Thoracic aorta (tissue), 2 donors: ENCODE measurements at places on chromosomes 2 and 18. TPM values are rescaled to one million over a fixed set of nuclear protein-coding genes. Genes with fewer than 3 reads are reported as not detected.

GRCh38 chr2:107989445-107989844 is 3.1 kb downstream of the SLC5A7 start:
- H3K36me3 ChIP-seq: no peaks in the 10 kb centered on the region
- no peak overlapping the region for H3K4me3 ChIP-seq
- H3K4me1 ChIP-seq: peaks cover 26% of the 10 kb centered on the region
- DNase-seq: no peak

DNA sequence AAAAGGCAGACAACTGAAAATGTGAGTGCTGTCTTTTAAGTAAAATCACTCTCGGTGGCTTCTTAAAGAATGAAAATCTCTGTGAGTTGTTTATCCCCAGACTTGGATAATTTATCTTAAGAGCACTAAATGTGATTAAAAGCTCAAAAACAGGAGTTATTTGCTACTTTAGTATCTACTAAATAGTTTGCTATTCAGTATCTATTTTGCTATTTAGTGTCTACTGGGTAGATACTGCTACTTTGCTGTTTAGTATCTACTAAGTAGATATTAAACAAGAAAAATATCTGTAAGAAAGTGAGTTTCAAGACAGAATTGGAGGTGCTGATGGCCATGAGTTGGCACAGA is 1.4 kb upstream of the KCNG3 start:
- peaks cover 10% of the 10 kb centered on the region for H3K4me1 ChIP-seq
- no peak for DNase-seq
- peaks cover 7% of the 10 kb centered on the region for H3K27me3 ChIP-seq
- H3K36me3 ChIP-seq: no peaks in the 10 kb centered on the region

Gene CDK15
- 8.3 TPM for total RNA-seq

DNA sequence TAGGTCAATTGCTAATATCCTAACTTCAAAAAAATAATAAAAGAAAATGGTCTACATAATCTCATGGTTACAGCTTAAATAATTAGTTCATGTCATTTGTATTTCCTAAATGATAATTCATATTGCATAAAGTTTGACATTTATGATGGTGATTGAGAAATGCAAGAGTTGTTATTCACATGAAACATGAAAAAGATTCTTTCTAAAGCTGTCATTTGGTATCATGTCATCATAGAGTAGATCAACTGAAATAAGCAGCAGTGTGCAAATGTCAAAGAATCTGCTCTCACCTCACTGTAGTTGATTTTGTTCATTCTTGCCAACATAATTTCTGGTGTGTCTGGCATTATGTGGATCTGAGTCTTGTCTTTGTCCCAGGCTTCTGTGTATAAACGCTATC is 95.3 kb downstream of the NEB start:
- no peak overlapping the region for H3K27ac ChIP-seq
- H3K36me3 ChIP-seq: no peaks in the 10 kb centered on the region
- peaks cover 18% of the 10 kb centered on the region for H3K4me1 ChIP-seq
- DNase-seq: no peak
- no peaks in the 10 kb centered on the region for H3K27me3 ChIP-seq

- no peak overlapping the region for H3K4me3 ChIP-seq
- no peaks in the 10 kb centered on the region for H3K4me1 ChIP-seq
- H3K27ac ChIP-seq: no peak overlapping the region
- no peak for DNase-seq
- no peaks in the 10 kb centered on the region for H3K36me3 ChIP-seq
Measured at GRCh38 chr2:21118302-21118920, 5.4 kb upstream of the TDRD15 start.

GRCh38 chr2:122132147-122132691 is 376.8 kb downstream of the TSN start:
- DNase-seq: no peak
- H3K27ac ChIP-seq: no peak overlapping the region
- H3K36me3 ChIP-seq: no peaks in the 10 kb centered on the region

Gene SULT1C4
- 2.8 TPM for total RNA-seq

GRCh38 chr2:222730366-222730999 is 59.0 kb downstream of the MOGAT1 start:
- H3K4me3 ChIP-seq: peak overlapping the region; percentile 28
- H3K27me3 ChIP-seq: no peaks in the 10 kb centered on the region
- H3K4me1 ChIP-seq: peaks cover 23% of the 10 kb centered on the region
- H3K27ac ChIP-seq: peak overlapping the region; percentile 74
- no peaks in the 10 kb centered on the region for H3K36me3 ChIP-seq

Gene FKBP7
- total RNA-seq: 20.1 TPM

DNA sequence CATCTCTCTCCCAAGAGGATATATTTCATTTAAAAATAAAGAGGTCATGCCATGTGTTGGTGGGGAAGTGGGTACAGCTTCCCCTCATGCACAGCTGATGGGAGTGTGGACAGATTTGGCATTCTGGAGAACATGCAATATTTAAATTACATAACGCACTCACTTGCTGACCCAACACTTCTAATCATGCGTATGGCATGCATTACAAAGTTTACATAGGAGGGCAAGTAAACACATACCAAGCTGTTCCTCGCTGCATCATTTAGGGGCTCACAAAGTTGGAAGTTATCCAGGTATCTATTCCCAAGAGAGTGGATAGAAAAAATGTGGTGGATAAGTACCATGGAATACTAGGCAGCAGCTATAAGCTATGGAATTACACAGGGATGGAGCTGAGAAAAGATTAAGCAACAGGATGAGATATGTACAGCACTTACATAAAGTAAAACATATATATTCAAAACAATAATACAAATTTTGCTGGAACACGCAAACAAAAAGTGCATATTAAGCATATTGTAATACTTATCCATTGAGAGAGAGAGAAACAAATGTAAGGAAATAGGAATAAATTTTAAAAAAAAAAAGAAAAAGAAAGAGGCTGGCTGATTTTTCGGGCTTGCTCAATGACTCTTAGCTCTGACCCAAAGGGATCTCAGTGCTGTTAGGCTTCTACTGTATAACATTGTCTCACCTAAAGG is 11.0 kb downstream of the CYP1B1 start:
- H3K27me3 ChIP-seq: no peaks in the 10 kb centered on the region
- no peaks in the 10 kb centered on the region for H3K36me3 ChIP-seq
- H3K4me3 ChIP-seq: no peak overlapping the region
- no peak overlapping the region for H3K27ac ChIP-seq
- DNase-seq: no peak

DNA sequence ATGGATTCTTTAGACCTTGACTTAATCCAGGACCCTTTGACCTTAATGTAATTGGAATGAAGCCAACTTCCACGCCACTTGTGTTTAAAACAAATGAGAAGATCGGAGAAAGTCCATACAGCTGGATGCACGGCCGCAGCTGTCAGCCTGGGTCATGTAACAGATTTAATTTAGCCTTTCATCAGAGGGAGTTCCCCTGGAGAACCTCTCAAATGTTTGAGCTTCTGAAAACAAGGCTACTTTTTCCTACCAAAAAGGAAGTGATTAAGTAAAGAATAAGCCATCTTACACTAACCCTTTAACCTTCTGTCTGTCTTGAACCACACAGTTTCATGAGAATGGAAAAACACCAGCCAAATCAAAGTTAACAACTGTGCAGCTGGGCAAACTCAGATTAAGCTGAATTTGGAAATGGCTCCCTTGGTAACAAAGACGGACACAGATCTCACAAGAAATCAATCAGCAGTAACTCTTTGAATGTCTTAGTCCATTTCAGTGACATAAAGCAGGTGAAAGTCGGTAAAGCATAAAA is 103.6 kb downstream of the DOCK10 start:
- H3K4me3 ChIP-seq: peak overlapping the region; percentile 1
- no peak overlapping the region for H3K27ac ChIP-seq
- H3K27me3 ChIP-seq: no peaks in the 10 kb centered on the region
- peaks cover 67% of the 10 kb centered on the region for H3K4me1 ChIP-seq

- H3K4me1 ChIP-seq: peaks cover 21% of the 10 kb centered on the region
- no peak overlapping the region for H3K4me3 ChIP-seq
- no peaks in the 10 kb centered on the region for H3K36me3 ChIP-seq
- H3K27me3 ChIP-seq: no peaks in the 10 kb centered on the region
Measured at GRCh38 chr2:144703852-144704708, 184.2 kb upstream of the ZEB2 start.

Gene ERFE
- 1.3 TPM for total RNA-seq

Gene GRHL1
- 9.5 TPM for total RNA-seq

DNA sequence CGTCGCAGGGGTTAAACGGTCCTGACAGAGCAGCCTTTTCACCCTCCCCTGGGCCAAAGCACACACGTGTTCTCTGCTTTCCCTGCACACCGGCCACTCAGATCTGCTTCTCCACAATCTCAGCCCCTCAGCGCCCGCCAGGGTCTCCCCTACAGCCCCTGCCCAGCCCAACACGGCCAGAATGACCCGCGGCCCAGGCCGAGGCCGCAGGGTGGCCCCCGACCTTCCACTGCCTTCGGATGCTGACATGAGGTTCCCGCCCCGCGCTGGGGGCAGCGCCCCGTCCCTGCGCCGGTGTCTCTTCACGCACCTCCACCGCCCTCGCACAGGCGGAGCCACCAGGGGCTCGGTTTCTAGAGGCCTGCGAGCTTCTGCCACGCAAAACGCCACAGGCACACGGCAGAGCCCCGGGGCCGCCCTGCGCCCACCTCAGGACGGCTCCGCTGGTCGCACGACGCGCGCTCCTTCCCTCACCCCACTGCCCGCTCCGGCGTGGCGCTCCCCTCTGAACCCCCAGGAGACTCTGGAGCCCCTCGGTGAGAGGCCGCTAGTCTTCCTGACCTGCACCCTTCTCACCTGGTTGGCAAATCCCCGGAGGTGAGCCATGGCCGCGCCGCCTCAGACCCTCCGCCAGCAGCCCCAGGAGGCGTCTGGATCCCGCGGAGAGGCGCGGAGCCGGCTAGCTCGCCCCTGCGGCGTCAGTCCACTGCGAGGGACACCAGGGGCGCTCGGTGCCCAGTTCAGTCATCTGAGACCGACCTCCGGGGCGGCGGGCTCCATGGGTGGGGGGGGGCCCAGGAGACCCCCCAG is 749 bp downstream of the STK25 start:
- no peaks in the 10 kb centered on the region for H3K27me3 ChIP-seq
- no peaks in the 10 kb centered on the region for H3K36me3 ChIP-seq
- DNase-seq: no peak
- peaks cover 46% of the 10 kb centered on the region for H3K4me1 ChIP-seq

- H3K36me3 ChIP-seq: no peaks in the 10 kb centered on the region
- no peak for DNase-seq
- no peak overlapping the region for H3K4me3 ChIP-seq
Measured at GRCh38 chr2:195162194-195162593, 494.8 kb upstream of the SLC39A10 start.

Gene BMP10
- total RNA-seq: not detected

DNA sequence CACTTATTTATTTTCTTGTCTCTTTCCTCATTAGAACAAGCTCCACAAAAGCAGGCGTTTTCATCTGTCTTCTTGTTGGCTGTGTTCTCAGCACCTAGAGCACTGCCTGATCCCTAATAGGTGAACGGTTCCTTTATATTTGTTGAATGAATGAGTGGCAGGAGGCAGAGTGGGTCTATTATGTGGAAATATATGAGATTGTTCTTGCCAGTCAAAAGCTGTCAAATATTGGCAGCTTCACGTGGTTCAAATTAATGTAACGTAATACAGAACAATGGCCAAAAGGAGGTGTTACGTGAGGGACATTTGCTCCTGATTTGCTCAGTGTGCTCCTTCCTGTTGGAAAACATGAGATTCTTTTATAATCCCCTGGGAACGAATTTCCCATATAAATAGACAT is 8.5 kb upstream of the ARHGAP25 start:
- H3K4me3 ChIP-seq: no peak overlapping the region
- no peak for DNase-seq
- H3K36me3 ChIP-seq: no peaks in the 10 kb centered on the region
- no peaks in the 10 kb centered on the region for H3K4me1 ChIP-seq
- H3K27ac ChIP-seq: no peak overlapping the region

- H3K4me1 ChIP-seq: no peaks in the 10 kb centered on the region
- peak overlapping the region; percentile 28 for H3K4me3 ChIP-seq
- no peak for DNase-seq
- no peak overlapping the region for H3K27ac ChIP-seq
Measured at GRCh38 chr18:49652881-49653724, 91.2 kb downstream of the LIPG start.

Gene NGEF
- 3.6 TPM for total RNA-seq

DNA sequence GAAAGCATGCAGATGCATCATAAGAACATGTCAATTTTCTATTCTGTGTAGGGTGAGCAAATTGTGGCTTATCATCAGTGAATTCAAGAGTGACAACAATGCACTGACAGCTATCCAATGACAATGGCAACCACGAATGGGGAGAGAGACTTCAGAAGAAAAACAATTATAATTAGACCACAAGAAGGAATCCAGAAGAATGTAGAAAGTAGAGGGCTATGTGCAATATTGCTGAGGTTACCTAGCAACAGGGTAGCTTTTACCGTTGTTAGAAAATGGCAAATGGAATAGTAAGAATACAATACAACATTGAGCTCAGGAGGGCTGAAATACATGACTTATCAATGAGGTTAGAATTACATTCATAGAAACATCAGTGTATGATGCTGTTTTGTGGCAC is 71.1 kb upstream of the SESTD1 start:
- H3K27ac ChIP-seq: no peak overlapping the region
- H3K4me3 ChIP-seq: no peak overlapping the region
- H3K36me3 ChIP-seq: no peaks in the 10 kb centered on the region
- DNase-seq: no peak
- no peaks in the 10 kb centered on the region for H3K27me3 ChIP-seq
- H3K4me1 ChIP-seq: peaks cover 4% of the 10 kb centered on the region

GRCh38 chr2:59888015-59888414 is 665.4 kb downstream of the BCL11A start:
- no peaks in the 10 kb centered on the region for H3K36me3 ChIP-seq
- no peaks in the 10 kb centered on the region for H3K4me1 ChIP-seq

Gene NT5DC4
- total RNA-seq: not detected

GRCh38 chr2:209818939-209819338 is 47.3 kb downstream of the UNC80 start:
- H3K4me1 ChIP-seq: no peaks in the 10 kb centered on the region
- H3K36me3 ChIP-seq: no peaks in the 10 kb centered on the region
- no peak overlapping the region for H3K4me3 ChIP-seq
- no peak for DNase-seq
- H3K27me3 ChIP-seq: no peaks in the 10 kb centered on the region
- no peak overlapping the region for H3K27ac ChIP-seq

Gene SLC11A1
- total RNA-seq: 122 TPM

- peak overlapping the region; percentile 82 for H3K4me3 ChIP-seq
- H3K27ac ChIP-seq: no peak overlapping the region
- H3K36me3 ChIP-seq: no peaks in the 10 kb centered on the region
- no peaks in the 10 kb centered on the region for H3K27me3 ChIP-seq
Measured at GRCh38 chr18:9612215-9612830, 2.0 kb downstream of the PPP4R1 start.

DNA sequence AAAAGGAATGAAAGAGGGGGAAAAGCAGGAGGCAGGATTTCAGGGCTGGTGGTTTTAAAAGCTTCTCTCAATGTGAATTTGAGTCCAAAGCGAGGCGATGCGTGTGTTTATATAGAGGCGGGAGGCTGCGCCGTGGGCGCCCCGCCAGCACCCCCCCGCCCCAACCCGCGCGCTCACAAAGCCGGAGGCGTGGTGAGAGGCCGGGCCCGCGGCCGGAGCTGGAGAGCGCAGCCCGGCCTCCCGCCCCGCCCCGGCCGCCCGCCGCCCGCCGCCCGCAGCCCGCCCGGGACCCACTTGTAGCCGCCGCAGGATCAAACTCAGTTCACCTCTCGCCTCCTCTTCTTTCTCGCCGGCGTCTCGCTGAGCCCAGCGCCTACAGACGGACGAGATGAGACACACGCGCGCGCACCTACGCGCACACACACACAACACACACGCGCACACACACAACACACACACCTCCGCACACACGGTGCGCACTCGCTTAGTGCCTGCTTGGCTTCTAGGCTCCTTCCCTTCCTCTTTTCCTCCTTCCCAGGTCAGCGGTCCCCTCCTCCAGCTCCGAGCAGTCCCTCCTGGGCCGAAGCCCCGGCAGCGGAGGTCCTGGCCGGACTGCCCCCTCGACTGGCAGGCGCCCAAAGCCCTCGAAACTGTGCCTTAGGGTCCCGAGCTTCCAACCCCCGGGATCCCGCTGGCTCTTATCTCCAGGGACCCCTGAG is 1.3 kb upstream of the CYP26B1 start:
- peak overlapping the region; percentile 72 for H3K4me3 ChIP-seq
- H3K36me3 ChIP-seq: no peaks in the 10 kb centered on the region
- H3K4me1 ChIP-seq: peaks cover 26% of the 10 kb centered on the region
- no peak for DNase-seq
